ENCODE measurements at places on chromosomes 2 and 18.

- no peak for DNase-seq
Measured at GRCh38 chr2:96093528-96093927, 22.8 kb downstream of the ADRA2B start.

GRCh38 chr18:72180689-72181088 is 363.5 kb downstream of the CBLN2 start:
- no peak for DNase-seq

GRCh38 chr18:75054046-75054445 is 154.9 kb downstream of the PTGR3 start:
- DNase-seq: no peak

DNA sequence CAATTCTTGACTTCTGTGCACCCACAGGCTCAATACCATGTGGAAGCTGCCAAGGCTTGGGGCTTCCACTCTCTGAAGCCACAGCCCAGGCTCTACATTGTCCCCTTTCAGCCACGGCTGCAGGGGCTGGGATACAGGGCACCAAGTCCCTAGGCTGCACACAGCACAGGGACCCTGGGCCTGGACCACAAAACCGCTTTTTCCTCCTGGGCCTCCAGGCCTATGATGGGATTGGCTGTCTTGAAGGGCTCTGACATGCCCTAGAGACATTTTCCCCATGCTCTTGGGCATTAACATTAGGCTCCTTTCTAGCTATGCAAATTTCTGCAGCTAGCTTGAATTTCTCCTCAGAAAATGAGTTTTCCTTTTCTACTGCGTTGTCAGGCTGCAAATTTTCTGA is 29.7 kb downstream of the NUP35 start:
- no peak for DNase-seq

GRCh38 chr2:134934641-134935040 is 16.0 kb downstream of the CCNT2 start:
- DNase-seq: no peak

Data from NCI-H446 (cell line).